NCI-H1694 (cell line): ENCODE measurements at places on chromosomes 13 and 19.
A peak's percentile ranks its signal among the peaks of the same experiment; 100 is the strongest.

DNA sequence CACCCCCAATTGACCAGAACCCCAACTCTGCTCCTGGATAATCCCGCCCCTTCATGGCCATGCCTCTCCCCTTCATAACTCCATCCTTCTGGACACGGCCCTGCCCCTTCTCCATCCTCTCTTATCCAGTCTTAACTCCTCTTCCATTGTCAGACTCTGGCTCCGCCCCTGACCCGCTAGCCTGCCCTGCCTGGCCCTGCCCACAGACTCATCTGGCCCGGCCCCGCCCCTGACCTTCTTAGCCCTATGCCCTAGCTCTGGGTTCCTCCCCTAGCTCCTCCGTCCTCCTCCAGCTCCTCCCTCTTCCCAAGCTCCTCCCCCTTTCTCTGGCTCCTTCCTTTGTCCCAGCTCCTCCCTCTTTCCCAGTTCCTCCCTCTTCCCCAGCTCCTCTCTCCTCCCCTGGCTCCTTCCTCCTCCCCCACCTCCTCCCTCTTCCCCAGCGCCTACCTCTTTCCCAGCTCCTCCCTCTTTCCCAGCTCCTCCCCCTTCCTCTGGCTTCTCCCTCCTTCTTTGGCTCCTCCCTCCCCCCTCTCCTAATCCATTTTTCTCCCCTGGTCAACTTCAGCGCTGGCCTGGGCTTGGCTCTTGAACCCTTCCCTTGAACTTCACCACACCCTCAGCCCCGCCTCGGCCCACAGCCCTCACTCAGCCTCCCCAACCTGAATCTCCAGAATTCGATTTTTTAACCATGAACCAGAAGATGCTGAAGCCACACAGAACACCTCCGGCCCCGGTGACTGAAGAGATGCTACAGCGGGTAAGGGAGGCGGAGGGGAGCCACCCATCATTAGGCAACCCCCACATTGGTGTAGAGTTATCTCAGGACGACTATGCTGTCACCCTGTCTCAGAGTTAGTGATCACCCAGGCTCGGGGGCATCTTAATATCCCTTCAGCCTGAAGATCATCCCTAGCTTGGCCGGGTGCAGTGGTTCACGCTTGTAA, 9.2 kb upstream of the ZNF358 start:
- no peak for DNase-seq

- DNase-seq, result peak; percentile 83
Measured at GRCh38 chr19:48842789-48843162, 6.5 kb upstream of the HSD17B14 start.

DNA sequence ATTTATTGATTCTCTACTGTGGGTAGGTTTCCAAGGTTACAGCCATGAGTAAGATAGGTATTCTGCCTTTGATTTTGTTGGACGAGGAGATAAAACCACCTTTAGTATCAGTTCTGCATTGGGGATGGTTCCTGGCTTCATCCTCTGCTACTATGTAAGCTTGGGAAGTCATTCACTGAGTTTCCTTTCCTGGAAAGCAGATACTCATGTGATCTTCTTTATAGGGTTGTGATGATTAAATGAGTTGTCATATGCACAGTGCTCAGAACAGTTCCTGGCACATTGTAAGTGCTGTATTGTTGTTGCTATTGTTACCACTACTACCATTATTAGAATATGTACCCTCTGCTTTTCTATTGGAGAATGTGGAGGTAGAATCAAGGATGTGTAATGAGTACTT, 13.1 kb upstream of the WTIP start:
- DNase-seq, result no peak

DNA sequence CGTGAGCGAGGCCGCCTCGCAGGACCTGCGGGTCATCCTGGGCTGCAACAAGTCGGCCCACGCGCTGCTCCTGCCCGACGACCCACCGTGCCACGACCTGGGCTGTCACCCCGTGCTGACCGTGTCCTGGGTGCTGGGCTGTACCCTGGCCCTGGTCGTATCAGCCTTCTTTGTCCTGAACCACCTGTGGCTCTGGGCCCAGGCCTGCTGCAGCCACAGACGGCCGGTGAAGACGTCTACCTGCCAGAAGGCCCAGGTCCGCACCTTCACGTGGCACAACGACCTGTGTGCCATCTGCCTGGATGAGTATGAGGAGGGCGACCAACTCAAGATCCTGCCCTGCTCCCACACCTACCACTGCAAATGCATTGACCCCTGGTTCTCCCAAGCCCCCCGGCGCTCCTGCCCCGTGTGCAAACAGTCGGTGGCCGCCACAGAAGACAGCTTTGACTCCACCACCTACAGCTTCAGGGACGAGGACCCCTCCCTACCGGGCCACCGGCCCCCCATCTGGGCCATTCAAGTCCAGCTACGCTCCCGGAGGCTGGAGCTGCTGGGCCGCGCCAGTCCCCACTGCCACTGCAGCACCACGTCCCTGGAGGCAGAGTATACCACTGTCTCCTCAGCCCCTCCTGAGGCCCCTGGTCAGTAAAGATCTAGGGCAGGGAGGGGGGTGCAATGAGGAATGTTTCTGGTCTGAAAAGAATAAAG, 1.1 kb downstream of the ZNRF4 start:
- DNase-seq, result no peak

DNA sequence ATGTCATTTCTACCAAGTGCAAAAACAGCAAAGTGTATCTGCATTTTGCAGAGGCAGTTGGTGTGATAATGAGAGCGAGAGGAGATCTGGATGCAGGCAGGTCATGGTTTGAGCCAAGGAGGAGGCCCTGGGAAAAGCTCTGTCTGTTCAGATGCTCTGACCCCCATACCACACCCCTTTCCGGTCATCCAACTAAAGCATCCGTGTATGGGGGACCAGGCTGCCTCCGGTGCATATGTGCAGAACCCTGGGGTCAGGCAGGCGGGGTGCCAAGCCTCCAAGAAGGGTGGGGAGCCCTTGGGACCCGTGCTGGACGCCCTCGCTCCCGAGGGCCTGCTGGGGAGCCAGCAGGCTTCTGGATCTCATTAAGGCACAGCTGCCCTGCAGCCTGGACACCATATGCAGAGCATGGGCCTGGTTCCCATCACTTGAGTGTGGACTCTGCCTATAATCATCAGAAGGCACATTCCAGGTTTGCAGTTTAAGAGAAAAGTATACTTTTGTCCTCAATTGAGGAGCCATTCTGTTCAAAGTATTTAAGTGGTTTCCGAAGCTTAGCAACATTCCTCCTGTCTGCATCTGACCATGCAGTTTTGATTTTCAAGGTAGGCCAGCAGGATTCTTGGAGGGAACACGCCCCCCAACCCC, 56.1 kb downstream of the ALOX5AP start:
- DNase-seq, result no peak

- no peak for DNase-seq
Measured at GRCh38 chr13:30292325-30292724, 15.0 kb downstream of the KATNAL1 start.

- no peak for DNase-seq
Measured at GRCh38 chr19:30017172-30017571, 75.1 kb downstream of the URI1 start.

DNA sequence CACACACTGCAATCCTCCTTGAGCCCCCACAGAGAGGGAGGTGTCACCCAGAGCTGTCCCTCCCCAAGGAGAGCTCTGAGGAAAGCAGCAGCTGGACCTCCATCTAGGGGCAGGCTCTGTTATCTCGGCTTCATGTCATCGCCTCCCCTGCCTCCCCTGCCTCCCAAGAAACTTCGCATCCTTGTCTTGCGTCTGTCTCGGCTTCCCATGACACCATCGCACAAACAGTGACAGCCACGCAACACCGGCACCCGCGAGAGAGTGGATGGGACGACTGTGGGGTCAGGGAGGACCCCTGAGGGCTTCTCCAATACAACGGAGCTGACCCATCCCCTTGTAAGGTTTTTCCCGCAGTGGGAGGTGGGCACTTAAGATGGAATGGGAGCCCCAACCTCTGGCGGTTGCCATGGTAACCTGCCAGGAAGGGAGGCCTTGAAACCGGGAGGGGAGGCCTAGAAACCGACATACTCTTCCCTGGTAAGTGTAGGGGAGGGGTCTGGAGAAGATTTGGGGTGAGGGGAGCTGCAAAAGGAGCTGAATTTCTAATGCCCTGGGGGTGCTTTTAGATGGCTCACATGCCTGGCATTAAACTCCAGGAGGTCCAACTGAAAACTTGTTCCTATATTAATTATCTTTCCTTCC, 16.3 kb downstream of the TLE2 start:
- no peak for DNase-seq

DNA sequence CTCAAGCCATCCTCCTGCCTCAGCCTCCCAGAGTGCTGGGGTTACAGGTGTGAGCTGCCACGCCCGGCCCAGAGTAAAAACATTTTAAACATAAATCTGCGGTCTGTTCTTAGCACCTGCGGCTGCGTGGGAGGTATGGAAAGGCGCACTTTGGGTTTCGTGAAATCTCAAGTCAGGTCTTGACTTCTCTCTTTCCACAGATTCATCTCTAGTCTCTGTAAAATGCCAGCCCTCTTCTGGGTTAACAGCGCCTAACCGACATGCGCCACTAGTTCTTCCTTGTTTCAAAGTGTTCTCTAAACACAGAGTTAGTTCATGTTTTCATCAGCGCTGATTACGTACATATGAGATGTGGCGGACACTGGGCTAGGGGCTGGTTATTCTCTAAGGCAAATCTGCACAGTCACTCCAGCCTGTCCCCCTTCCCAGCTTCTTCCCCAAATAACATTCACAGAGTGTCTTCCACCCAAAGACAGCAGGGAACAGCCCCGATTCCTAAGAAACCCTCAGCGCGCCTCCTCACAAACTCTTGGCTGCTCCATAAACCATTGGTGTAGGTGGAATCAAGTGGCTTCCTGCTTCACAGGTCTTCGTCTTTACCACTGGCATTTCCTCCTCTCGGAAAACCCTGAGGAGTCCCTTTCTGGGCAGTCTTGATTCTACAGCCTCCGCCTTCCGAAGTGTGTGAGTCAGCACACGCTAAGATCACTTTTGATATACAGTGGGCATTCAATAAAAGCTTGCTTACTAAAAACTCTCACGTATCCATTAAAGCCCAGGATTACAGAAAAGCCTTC, 1.4 kb downstream of the PARP4 start:
- DNase-seq, result no peak

GRCh38 chr13:112606109-112607001, 18.4 kb upstream of the TUBGCP3 start:
- DNase-seq, result peak; percentile 65

DNA sequence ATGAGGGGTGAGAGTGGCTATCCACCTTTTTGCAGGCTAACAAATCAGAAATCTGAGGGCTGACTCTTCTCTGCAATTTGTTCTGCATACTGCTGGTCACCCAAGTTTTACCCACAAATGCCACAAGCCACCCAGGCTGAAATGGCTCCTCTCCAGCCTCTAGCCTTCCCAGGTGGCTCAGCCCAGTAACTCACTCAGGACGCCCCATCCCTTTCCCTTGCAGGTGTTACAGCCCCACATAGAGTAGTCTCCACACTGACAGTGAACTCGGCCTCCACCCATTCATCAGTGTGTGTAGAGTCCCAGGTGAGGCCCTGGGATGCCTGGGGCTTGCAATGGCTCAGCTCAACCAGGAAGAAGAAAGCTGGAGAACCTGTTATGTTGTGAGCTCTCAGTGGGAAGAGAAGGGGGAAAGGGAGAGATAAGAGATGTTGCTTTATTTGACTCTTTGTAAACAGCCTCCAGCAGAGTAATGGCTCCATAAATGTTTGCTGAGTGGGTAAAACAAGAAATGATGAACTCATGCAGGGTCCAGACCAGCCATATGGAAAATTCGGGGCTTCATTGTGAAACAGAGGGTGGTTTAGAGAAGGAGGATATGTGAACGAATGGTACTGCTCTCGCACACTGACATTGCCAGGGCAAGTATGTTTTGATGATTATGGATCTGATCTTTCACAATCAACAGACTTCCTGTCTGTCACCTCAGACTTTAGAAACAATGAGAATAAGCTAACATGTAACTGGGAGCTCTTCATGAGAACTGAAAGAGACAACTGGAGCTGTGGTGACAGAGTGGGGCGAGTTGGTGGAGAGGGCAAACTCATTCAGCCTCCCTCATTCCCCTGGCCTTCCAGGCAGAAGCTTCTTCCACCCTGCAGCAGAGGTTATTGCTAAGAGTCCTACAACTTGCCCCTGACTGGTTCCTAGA, 74.2 kb upstream of the RFC3 start:
- no peak for DNase-seq

DNA sequence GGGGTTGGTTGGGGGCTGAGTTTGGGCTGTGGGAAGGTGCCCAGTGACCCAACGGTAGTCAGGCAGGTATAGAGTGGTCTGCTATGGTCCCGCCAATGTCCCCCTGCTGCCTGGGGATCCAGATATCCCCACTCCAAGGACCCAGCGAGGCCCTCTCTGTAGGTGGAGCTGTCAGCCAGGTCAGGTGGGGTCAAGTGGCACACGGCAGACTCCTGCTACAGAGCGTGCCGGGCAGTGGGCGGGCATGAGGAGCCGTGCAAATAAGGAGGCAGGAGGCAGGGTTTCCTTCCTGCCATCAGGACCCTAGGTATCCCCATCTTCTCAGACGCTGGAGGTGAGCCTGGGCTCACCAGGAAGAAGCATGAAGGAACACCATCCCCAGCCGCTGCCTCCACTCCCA, 14.9 kb downstream of the EVI5L start:
- no peak for DNase-seq

DNA sequence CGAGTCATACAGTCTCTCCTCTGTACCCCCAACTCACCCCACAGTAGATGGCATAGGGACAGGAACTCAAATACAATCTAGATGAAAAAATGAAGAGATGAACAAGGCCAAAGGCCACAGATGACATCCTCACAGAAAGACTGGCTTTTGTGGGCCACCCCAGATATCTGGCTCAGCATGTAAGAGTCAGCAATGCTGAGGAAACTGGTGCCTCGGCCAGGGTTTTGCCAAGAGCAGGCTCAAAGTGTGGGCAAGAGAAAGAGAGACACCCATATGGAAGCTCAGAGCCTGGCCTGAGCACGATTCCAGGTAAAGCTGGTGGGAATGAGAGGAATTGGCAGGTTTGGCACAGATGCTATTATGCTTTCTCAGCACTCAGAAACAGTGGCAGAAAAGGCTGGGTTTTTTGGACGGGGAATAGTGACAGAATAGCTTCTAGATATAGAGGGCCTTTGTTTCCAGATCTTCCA, 460.6 kb downstream of the FOXO1 start:
- no peak for DNase-seq

DNA sequence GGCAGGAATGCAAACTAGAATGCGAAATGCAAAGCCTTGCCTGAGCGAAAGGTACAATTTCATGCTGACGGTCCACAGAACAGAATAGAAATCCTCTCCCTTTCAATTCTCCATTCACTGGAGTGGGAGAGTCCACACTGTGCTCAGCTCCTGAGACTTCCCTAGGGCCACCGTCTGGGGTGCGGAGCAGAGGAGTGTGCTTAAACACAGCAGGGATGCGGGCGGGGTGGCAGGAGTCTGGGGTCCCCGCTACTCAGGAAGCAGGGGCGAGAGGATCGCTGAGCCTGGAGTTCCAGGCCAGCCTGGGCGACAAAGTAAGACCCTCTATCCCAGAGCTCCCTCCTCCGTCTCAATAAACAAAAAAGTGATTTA, 552 bp upstream of the ZNF816 start:
- no peak for DNase-seq

- no peak for DNase-seq
Measured at GRCh38 chr13:60258349-60258748, 94.6 kb upstream of the DIAPH3 start.

DNA sequence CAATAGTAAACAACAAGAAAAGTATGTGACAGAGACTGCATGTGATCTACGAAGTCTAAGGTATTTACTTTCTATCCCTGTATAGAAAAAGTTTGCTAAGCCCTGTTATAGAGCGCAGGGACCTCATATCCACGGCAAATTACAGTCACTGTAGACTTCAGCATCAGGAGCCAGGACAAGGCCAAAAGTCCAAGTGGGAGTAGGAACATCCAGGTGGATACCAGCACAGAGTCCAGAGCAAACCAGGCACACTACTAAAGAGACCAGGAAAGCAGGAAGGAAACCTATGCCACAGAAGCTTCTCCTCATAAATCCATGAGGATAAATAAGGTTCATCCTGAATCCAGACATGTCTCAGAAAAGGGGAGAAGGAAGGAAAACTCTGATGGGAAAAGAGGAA, 342.2 kb upstream of the HTR2A start:
- no peak for DNase-seq
